Activated CD4-positive, alpha-beta memory T cell treated with anti-CD3 and anti-CD28 coated beads, Interleukin-2, amount 10 ng/mL, durations not matched to agents 7 days and 5 days (primary cell): ENCODE measurements at places on chromosomes 16 and 17. TPM values are rescaled to one million over a fixed set of nuclear protein-coding genes. Genes with fewer than 3 reads are reported as not detected.

KCNJ16 gene
- total RNA-seq: not detected

HSPB9 gene
- 0.18 TPM for total RNA-seq

ALOX12B gene
- total RNA-seq: 0.38 TPM

SREBF1 gene
- total RNA-seq: 177 TPM

SOX15 gene
- total RNA-seq: 0.40 TPM

GRB7 gene
- total RNA-seq: 0.30 TPM

HOXB6 gene
- total RNA-seq: 0.68 TPM

TNFRSF17 gene
- not detected for total RNA-seq

TERB1 gene
- total RNA-seq: 0.15 TPM

G6PC1 gene
- not detected for total RNA-seq

- no peak for DNase-seq
These were observed 5.4 kb downstream of the SREBF1 start for GRCh38 chr17:17831208-17832031.

GRCh38 chr17:74798239-74798707 lies 22.1 kb upstream of the NAT9 start:
- no peak for DNase-seq

DNA sequence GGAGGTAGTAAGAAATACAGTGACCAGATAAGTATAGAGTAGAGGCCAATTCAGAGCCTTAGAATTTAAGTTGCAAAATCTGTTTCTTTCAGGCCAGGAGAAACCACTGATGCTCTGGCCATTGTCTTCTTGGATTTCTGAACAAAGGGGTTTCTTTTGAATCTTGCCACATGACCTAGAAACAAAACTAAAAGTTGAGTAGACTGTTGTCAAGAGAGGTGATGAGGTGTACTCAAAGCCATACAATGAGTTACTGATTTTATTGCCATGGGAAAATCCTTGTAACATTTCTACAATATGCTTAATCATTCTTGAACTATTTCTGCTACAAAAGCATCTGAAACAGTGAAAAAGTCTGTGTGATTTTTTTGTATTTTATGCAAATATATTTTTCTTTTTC lies 881.3 kb downstream of the CDH11 start:
- no peak for DNase-seq

- no peak for DNase-seq
These were observed 115.9 kb upstream of the TNRC6C start for GRCh38 chr17:77842528-77843147.

DNA sequence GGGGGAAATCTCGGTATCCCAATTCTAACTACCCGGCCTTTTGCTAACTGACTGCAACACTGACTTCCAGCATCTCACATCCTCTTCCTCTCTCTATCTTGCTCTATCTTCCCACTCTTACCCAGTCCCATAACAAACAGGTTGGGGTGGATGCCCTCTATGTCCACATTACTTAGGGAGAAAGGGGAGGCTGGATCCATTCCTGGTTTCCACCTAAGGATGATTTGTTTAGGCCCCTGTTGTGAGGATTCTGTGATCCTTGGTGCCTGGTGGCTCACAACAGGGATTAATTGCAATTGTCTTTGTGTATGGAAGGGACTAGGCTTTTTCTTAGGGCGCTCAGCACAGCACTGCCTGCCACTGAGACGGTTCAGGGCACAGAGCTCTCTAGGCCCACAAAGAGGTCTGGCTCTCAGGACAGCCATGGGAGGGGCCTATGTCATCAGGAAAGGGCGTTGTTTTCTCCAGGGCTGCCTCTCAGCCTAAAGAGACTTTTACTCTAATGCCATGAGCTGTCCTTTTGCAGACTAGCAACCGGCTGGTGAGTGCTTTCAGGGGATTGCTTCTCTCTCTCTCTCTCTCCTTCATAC lies 612.1 kb upstream of the SALL1 start:
- DNase-seq: no peak

- DNase-seq: no peak
These were observed 180.0 kb downstream of the CHD9 start for GRCh38 chr16:53234836-53235235.

DNA sequence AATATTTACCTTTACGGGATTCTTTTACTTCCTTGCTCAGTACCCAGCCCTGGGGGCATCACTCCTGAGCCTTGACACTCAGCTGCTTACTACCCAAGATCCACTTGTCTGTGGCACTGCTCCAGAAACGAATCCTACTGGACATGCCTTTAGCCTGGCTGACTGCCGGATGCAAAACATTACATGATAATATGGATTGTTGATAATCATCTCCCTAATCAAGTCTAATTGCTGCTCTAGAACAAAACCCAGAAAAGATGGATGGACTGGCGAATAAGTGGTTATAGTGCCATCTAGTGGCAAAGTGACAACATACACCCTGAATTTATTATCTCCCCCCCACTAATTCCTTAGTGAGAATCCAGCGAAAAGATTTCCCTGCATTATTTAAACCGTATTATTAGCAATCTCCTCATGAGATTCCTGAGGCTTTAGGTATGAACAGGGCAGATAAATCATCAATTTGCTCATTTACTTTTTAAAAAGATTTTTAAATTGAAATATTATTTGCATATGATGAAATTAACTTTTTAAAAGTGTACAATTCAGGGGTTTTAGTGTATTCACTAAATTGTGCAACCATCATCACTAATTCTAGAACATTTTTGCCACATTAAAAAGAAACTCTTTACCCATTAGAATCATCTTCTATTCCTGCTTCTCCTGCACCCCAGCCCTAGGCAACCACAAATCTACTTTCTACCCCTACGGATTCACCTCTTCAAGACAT lies 61.6 kb downstream of the RGS9 start:
- DNase-seq: peak; percentile 22

GRCh38 chr16:23505180-23505665 lies 5.1 kb downstream of the GGA2 start:
- no peak for DNase-seq

DNA sequence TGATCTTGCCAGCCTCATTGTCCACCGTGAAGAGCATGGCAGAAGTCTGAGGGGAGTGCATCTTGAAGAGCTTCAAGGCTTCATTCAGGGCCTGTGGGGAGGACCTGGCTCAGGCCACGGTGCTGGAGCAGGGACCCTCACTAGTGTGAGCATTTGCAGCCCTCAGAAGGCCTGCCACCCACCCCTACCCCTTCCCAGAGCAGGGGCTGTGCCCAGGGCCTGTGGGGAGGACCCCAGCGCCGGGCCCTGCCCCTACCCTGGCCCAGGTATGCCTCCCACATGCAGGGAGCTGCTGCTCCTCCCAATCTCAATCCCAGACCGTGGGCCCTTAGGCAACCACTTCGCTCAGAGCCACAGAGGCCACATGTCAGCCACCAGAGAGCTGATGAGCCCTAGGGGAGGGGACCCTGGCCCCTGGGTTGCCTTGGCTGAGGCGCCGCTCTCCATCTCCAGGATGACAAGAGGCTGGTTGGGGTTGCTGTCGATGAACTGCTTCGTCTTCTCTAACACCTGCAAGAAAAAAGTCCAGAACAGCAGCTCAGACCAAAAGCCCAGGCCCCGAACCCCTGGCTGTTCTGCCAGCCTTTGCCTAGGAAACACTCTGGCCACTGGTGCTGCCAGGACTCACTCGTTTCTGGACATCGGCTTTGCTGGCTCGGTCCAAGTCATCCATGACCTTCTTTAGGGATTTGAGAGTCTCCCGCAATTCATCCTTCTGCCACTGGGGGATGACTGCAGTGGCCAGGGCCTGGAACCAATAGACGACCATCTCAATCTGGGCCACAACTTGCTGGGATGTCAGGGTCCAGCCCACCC lies 1.8 kb upstream of the EXOSC6 start:
- peak; percentile 42 for DNase-seq

- no peak for DNase-seq
These were observed 35.5 kb downstream of the SOST start for GRCh38 chr17:43722870-43723665.

- no peak for DNase-seq
These were observed 119.2 kb upstream of the NETO2 start for GRCh38 chr16:47262938-47263337.

- no peak for DNase-seq
These were observed 72.9 kb upstream of the ZNF469 start for GRCh38 chr16:88309908-88310265.

DNA sequence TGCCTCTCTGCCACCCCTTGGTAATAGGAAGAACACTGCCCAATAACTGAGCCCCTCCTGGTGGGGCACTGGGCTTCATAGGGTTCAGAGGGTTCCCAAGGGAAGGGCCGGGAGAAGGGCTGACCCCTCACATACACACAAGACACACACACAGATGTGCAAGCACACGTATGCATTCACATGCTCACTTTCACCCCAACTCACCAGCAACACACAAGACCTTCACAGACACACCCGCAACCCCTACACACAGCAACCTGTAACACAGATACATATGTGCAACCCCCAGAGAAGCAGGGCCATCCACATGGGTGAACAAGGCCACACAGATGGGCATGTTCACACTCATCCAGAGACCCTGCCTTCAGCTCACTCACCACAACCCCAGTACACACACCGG lies 225.1 kb downstream of the ZNF423 start:
- DNase-seq: no peak

GRCh38 chr17:7580604-7581575 lies 1.5 kb downstream of the CD68 start:
- DNase-seq: no peak

- no peak for DNase-seq
These were observed 530.9 kb downstream of the MAF start for GRCh38 chr16:79069633-79070032.

- DNase-seq: no peak
These were observed 53.8 kb downstream of the TEKT5 start for GRCh38 chr16:10640934-10641333.

GRCh38 chr16:25317732-25318316 lies 60.2 kb upstream of the ZKSCAN2 start:
- no peak for DNase-seq

- DNase-seq: no peak
These were observed 5.6 kb upstream of the SYNRG start for GRCh38 chr17:37614823-37615222.

- peak; percentile 39 for DNase-seq
These were observed 19.3 kb downstream of the CD2BP2 start for GRCh38 chr16:30335598-30336474.

DNA sequence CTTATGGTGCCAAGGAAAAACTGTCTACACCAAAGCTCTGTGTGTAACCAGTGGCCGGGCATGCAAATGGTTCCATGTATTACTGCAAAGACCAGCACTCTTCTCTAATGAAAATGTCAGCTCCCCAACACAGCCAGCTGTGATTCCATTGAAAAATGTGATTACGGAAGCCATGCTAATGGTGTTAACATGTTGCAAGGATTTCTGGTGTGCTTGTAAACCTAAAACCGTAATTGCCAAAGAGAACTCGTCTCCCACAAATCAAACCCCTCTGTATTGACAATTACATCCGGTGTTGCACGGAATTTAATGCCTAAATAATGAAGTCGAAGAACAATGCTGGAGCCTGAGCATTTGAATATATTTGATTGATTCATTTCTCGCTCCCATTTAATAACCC lies 351.7 kb downstream of the NPIPA8 start:
- DNase-seq: no peak
